ENCODE measurements at places on chromosomes 3 and 15. TPM values are rescaled to one million over a fixed set of nuclear protein-coding genes. Genes with fewer than 3 reads are reported as not detected.

GRCh38 chr15:93372208-93372864, 283.3 kb upstream of the RGMA start:
- no peak for DNase-seq

DNA sequence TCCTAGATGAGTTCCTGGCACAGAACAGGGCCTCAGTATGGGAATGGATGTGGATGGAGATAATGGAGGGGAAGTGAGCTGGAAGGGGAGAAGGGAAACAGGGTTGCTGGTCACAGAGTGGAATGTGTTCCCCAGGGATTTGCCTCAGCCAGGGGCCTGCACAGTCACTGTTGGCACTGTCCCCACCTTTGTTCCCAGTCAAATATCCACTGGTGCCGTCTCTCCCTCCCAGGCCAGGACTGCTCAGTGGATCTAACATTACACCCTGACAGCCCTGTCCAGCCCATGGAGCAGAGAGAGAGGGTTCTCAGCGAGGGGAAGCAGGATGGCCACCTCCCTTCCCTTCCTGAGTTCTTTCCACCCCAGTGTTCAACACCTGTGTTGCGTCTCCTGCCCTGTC, 1.5 kb upstream of the PPP1R2 start:
- no peak for DNase-seq

DNA sequence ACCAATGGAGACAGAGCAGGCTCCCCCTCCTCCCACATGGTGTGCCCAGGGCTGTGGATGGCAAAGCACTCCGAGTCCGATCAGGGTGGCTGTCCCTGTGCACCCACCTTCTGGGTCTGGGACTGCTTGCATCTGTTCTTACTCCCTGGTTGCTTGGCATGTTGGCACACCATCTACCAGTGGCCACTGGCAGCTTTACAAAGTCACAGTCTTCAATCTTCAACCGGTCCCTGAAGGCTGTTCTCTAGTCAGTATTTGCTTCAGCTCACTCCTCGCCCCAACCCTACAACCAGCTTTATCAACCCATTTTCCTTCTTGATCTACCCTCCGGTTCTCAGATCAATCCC, 14.8 kb downstream of the HOMER2 start:
- no peak for DNase-seq

DNA sequence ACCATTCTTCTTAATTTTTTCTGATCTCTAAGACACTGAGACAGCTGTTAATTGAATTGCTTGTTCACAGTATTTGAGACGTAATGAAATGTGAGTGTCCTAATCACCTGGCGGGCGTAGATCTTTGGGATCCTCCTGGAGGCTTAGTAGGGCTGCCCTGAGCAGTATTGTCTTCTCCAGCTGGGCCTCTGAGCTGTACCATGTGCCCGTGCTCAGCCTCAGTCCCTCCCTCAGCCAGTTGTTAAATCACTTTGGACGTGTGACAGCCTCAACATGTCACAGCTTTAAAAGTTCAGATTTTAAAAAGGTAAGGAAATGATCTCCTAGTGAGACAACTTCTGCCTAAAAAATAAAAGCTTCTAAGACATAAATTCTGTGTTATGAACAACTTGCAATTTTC, 35.5 kb downstream of the IGF1R start:
- no peak for DNase-seq

- DNase-seq: peak; percentile 36
Measured at GRCh38 chr3:48247401-48247811, 6.5 kb downstream of the ZNF589 start.

DNA sequence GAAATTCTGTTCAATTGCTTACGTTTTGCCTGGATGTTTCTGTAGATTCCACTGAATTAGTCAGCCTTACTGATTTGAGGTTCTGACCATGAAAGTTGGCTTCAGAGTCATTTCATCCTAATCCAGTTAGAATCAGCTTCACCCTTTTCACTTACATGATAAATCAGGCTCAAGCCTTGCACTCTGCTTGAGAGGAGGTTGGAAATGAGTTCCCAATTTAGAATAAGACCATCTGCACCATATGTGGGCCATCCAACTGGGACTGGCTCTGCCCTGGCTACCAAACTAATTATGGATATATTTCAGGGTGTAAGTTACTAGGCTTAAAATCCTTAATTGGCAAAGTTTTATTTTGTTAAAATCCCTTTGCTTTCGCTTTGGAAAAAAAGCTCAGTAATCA, 255.7 kb downstream of the CHL1 start:
- no peak for DNase-seq

GRCh38 chr3:69871251-69871650, 128.3 kb upstream of the SAMMSON start:
- DNase-seq: peak; percentile 43

DNA sequence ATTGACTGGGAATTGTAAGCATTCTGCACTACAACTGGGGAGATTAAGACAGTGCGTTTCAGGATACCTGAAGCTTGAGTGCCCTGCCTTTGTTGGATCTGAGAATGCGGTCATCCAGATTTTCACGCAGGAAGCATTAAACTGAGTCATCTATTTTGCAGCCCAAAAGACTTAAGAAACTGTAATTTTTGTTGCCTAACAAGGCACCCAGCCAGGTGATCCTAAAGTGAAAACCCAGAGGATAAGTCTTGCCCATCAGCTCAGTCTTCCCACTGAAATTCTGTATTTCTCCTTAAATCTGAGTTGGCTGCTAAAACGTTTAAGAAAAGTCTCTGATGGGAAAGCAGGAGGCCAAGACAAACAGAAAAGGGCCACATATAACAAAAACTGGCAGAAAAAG, 242.5 kb upstream of the TMCO5A start:
- no peak for DNase-seq

- DNase-seq: no peak
Measured at GRCh38 chr3:65226287-65226686, 538.5 kb upstream of the ADAMTS9 start.

Gene KAT2B
- 15.2 TPM for total RNA-seq

Gene UTS2B
- 0.26 TPM for total RNA-seq

Gene ZNF620
- 0.23 TPM for total RNA-seq

Gene LYZL4
- total RNA-seq: not detected

Gene MAN2C1
- 85.2 TPM for total RNA-seq

Gene CAMP
- total RNA-seq: not detected

Gene GP5
- total RNA-seq: 0.06 TPM

Gene GPR171
- not detected for total RNA-seq

Gene ZPLD1
- total RNA-seq: 1.1 TPM
